ENCODE measurements at places on chromosomes 12 and 14.

- DNase-seq, result no peak
Measured at GRCh38 chr14:50038398-50039119, 77.8 kb downstream of the VCPKMT start.

- DNase-seq, result no peak
Measured at GRCh38 chr14:49702725-49703124, 9.8 kb downstream of the KLHDC1 start.

- DNase-seq, result no peak
Measured at GRCh38 chr14:71250791-71251190, 343.5 kb downstream of the PCNX1 start.

DNA sequence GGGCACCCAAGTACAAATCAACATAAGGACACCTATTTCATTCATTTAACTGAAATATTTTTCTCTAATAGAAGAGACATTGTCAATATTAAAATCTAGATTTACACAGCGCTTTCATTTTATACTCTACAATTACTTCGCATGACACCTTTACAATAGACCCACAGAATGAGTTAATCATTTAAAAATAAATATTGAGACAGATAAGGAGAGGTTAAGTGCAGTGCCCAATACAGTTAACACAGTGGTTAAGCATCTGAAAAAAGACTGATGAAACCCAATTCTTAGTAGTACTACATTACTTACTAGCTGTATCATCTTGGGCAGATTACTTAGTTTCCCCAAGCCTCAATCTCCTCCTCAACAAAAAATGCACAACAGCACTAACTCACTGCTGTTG lies 116.2 kb downstream of the DENND5B start:
- DNase-seq, result no peak

GRCh38 chr12:120537856-120538220 lies 3.7 kb downstream of the RNF10 start:
- DNase-seq, result no peak

DNA sequence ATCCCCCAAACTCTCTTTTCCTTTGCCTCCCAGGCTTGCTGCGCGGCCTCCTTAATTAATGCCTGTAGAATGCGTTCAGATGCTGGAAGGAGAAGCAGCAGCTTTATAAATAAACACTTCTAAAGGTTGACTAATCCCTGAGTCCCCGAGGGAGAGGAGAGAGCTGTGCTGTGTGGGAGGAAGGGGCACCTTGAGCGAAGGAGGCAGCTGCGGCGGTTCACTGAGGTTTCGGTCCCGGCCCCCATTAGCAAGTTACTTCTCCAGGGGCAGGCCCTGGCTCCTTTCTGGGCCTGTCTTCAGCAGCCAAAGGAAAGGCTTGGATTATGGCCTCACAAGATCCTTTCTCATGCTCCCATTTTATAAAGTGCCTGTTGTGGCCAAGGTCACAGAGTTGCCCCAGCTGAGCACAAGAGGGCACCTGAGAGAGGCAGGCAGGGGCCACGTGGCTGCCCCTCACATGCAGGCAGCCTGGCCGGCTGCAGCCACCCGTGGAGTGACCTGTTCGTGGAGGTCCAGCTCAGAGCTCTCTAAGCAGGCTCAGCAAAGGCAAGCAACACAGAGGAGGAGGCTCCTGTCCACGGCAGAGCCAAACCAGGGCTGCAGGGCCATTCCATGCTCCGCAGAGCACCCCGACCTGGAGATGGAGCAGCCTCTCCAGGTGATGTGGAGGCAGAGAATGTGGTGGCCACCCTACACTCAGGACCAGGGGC lies 15.0 kb upstream of the CACNA2D4 start:
- no peak for DNase-seq

DNA sequence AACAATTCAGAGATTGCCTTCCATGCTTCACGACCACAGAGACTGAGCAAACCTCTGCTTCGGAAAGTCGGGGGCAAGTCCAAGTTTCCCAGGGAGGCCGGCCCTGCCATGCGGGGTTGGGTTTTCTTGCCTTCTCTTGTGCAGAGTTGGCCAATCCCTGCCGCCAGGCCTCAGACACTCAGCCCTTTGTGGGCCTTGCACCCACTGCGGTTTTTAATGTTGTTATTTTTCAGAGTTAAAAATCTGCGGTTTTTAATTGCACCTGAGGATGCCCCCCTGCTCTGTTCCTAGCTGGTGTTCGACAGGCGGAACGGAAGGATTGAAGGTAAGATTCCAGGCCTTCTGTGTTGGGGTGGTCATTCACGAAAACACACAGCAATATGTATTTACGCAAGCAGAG lies 108.7 kb downstream of the CALM1 start:
- no peak for DNase-seq

DNA sequence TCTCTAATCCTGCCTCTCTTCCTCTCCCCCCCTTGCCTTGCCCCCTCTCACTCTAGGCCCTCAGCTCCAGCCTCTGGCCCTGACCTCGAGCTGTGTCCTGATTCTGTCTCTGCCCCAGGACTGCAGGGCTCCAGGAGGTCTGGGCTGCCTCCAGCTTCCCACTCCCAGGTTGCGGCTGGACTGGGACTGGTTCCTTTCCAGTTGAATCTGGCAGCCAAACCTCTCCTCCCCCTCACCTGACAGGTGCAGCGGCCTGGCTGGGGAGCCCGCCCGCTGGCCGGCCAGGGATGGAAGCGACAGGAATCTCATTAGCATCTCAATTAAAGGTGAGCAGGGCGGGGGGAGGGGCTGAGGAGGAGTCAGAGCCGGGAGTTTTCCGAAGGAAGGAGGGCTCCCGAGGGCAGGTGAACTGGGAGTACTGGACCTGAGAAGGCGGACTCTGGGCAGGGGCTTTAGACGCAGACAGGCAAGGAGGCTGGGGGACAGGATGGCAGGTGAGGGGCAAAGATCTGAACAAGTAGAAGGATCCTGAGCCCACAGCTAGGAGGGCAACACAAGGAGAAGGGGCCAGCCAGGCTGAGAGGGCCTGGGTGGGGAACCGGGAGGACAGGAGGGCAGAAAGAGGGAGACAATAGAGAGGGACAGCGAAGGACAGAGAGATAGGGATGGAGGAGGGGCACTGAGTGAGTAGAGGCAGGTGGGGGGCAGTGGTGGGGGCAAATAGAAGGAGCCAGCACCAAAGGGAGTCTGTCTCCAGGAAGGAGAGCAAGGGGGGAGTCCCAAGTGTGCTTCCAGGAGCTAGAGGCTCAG lies at the start of gene SCNN1A:
TSS of gene SCNN1A (minus strand) at position 295 of the 810 bp plus-strand sequence. CDS start 780 bp downstream, outside the sequence.
- DNase-seq, result no peak

GRCh38 chr14:22418631-22419030 lies 170.4 kb downstream of the DAD1 start:
- no peak for DNase-seq

DNA sequence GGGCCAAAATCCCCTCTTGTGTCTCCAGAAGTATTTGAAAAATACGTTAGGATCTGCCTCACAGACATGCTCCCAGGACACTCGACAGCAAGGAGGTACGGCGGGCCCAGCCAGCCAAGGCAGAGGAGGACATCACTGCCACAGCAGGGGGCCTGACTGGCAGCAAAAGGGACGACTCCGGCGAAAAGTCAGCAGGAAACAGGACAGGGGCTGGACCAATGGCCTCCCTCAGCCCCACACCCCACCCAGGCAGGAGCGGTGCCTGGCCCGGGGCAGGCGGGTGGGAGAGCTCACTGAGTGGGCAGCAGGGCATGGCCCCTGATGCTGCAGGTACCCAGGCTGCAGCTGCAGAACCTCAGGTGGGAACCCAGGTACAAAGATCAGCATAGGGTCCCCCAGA lies 17.8 kb downstream of the BRF1 start:
- no peak for DNase-seq

GRCh38 chr12:18861287-18861858 lies 123.5 kb downstream of the CAPZA3 start:
- DNase-seq, result no peak

GRCh38 chr14:80354860-80355581 lies 143.7 kb upstream of the DIO2 start:
- no peak for DNase-seq

GRCh38 chr12:65300679-65301349 lies 22.3 kb downstream of the MSRB3 start:
- DNase-seq, result no peak

- no peak for DNase-seq
Measured at GRCh38 chr12:52686063-52686462, 5.9 kb upstream of the KRT1 start.

GRCh38 chr14:74408870-74409269 lies 17.1 kb downstream of the SYNDIG1L start:
- DNase-seq, result no peak

DNA sequence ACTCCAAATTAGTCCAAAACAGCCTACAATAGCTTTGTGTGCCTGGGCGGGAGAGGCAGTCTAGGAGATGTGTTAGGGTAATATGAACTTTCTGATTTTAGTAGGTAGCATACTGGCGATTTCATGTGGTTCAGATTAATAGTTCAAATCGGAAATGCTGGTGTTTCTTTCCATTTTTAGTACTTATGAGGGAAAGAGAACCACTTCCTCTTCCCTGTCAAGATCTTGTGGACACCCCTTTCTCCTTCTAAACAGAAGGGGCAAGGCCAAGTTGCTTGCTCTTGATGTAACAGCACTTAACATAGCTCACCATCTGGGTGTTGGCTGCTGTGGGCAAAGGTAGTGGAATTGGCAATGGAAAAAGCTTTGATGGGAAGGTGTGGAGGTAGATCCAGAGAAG lies 32.2 kb upstream of the IGF1 start:
- DNase-seq, result no peak

- DNase-seq, result no peak
Measured at GRCh38 chr14:43671716-43672485, 835.2 kb downstream of the FSCB start.

GRCh38 chr14:48274826-48275225 lies 599.4 kb upstream of the MDGA2 start:
- no peak for DNase-seq

- no peak for DNase-seq
Measured at GRCh38 chr12:7112041-7112440, 3.0 kb upstream of the C1RL start.

GRCh38 chr12:75488553-75488952 lies 8.0 kb downstream of the GLIPR1 start:
- no peak for DNase-seq

- no peak for DNase-seq
Measured at GRCh38 chr14:52044791-52045522, 23.9 kb downstream of the NID2 start.

DNA sequence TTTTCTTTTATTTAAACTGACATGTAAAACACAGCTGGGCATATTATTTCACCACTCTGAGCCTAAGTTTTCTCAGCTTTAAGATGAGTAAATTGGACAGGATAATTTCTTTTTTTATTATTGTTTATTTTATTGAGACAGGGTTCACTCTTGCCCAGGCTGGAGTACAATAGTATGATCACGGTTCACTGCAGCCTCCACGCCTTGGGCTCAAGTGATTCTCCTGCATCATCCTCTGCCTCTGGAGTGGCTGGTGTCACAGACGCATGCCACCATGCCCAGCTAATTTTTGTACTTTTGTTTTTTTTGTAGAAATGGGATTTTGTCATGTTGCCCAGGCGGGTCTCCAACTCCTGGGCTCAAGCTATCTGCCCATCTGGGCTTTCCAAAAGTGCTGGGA lies 12.7 kb downstream of the BMAL2 start:
- DNase-seq, result no peak

DNA sequence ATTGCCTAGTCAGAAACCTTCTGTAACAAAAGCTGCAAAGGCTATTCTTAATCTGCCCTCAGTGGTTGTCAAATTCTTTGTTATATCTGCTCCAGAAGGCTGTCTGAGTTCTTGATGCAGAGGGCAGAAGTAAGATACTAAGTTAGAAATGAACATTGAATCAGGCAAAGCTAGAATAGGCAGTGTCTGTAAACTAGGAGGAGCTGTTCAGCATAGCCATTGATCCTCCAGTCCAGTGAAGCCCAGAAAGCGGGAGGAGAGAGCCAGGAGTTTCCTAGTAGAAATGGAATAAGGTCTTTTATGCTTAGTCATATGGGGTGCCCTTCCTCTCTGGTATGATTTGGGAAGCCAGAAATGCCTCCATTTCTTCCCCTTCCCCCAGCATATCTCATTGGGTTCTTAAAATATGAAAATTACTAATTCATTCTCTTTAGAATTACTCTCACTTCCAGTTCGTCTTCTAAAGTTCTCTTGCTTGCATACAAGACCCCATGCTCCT lies 76.2 kb downstream of the APAF1 start:
- DNase-seq, result no peak

- DNase-seq, result peak; percentile 39
Measured at GRCh38 chr14:89618811-89619551, 201.9 kb upstream of the FOXN3 start.

DNA sequence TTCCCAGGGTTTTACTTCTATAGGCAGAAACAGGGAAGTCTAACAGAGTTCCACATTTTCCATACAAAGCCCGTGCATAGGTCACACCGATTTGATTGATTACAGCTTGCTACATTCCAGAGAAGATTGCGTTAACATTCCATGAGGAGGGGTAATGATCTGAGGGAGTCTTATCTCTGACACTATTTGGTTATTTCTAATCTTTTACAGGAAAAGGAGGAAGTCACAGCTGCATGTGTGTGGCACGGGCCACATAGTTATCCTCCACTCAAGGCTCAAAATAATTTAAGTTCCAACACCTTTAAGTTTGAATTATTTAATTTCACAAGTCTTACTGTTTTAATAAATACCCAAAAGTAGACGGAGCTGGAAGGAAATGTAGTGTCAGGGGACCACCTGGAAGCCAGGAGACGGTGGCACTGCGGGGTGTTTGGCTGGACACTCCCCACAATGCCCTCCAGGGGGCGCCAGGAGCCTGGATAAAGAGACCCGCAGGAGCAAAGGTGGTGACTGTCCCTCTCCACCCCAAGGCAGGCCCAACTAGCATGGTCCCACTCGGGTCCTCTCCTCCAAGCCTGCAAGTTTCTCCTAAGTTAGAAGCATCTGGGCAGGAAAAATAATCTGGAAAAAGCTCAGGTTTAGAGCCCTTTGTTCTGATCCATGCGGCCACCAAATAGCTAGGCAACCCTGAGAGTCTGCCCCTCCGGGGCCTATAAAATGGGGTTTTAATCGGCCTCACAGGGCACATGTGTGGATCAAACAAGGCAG lies 20.2 kb downstream of the KRT8 start:
- DNase-seq, result peak; percentile 83

GRCh38 chr14:62187265-62187664 lies 425.0 kb downstream of the SNAPC1 start:
- DNase-seq, result no peak

- DNase-seq, result no peak
Measured at GRCh38 chr14:30445852-30446251, 113.1 kb upstream of the G2E3 start.

DNA sequence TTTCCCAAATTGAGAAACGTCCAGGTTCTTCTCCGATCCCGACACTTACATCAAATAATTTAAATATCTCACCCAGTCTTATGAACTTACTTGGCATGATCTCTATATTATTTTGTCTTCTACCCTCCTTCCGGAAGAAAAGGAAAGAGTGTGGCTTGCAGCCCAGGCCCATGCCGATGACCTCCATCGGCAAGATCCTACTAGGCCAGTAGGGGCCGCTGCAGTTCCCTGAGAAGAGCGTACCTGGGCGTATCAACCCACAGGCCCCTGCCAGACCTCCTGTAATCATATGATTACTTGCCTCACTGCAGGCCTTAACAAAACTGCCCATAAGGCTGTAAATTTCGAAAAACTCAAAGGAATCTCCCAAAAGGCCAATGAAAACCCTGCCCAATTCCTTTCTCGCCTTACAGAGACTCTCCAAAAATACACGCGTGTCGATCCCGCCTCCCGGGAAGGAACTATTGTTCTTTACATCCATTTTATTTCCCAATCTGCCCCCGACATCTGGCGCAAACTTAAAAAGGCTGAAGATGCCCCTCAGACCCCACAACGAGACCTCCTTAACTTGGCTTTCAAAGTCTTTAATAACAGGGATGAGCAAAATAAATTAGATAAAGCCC lies 69.6 kb downstream of the MOK start:
- DNase-seq, result peak; percentile 62

- DNase-seq, result no peak
Measured at GRCh38 chr12:2637371-2637770, 157.4 kb upstream of the FKBP4 start.
